Activated CD8-positive, alpha-beta memory T cell treated with anti-CD3 and anti-CD28 coated beads, Interleukin-2, amount 50 U/mL, for 4 hours (primary cell): ENCODE measurements at places on chromosomes 3 and 15.

DNA sequence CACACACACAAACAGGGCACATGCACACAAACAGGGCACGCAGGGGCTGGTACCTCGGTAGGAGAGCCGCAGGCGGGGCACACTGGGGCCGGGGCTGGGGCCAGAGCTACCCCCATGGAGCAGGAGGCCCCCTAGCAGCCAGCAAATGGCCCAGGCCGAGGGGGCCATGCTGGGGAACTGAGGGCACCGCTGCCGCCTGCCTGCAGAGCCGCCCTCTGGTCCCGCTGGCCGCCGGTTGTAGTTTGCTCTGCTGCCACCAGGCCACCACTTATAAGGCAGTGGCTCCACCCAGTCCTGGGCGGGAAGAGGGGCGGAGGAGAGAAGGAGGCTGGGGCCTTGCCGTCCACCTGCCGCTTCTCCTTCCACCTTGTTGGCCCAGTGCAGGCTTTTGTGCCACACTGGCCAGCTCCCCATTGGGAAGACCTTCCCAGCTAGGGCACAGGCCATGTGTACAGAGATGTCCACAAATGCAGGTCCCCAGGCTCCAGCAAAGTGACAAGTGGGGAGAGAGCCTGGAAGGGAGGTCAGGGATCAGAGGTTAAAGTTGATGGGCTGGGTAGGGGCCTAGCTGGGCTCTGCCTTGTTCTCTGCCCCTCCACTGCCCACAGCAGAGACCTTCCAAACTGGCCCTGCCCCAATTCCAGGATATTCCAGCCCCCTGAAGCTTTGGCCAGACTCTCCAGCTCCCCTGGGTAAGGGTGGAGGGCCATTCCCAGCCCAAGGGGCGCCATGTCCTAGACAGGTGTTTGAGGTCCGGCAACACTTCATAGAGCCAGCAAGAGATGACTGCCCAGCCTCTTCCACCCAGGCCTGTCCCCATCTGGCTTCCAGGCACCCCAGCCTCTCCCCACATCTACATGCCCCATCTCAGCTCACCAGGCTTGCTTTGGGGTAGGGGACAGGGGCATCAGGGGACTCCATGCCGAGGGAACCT, at the start of gene SEMA3G:
Gene SEMA3G, minus strand, starts transcription at position 244 of the 934 bp plus-strand sequence. Its CDS starts 76 bp downstream, at position 168.
- peak; percentile 61 for DNase-seq

GRCh38 chr3:152234657-152235375, 33.9 kb upstream of the MBNL1 start:
- no peak for DNase-seq

GRCh38 chr3:21694506-21694905, 56.5 kb downstream of the ZNF385D start:
- no peak for DNase-seq

DNA sequence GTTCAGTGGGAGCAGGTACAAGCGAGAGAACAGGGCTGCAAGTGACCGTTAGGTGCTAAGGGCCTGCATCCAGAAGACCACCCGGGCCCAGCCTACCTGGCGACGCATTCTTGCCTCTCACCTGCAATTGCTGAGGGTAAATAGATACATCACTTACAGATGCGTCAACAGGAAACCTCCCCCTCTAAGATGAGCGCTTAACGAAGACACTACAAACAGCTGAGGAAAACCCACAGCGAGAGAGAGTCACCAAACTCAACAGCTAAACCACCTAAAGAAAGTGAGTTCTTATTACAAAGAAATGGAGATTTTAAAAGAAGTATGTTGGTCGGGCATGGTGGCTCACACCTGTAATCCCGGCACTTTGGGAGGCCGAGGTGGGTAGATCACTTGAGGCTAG, 157.9 kb downstream of the CHSY1 start:
- DNase-seq = no peak

GRCh38 chr3:173857154-173857553, 459.6 kb downstream of the NLGN1 start:
- DNase-seq = no peak

DNA sequence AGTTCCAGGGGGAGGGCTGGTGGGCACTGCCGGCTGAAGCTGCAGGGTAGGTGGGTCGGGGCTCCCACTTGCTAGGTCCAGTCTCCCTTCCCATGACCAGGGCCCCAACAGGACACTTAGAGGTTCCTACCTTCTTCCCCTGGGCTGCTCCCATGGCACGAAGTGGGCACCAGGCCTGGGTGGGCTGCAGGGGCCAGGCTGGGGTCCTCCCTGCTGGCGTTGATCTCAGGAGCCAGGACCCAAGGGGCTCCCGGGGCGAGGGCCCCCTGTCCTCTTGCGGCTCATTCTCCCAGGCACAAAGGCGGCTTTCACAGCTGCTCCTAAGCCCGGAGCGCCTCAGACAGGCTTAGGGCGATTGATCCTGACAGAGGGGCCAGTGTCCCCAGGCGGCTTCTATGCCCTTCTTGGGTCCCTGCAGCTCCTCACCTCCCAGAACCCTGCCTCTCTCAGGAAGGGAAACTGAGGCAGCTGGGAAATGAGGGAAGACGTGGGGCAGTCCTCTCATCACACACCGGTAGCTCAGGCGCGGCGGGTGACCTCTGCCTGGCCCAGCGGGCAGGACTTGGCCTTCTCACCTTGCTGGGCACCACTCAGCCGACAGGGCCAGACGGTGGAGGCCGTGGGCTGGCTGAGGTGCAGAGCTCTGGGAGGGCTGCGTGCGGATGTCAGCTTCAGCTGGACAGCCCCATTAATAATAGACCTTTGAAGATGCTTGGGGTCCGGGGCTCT, 39.6 kb downstream of the FAM3D start:
- DNase-seq = no peak

- DNase-seq = no peak
Observed at GRCh38 chr15:83092309-83092976, 15.0 kb upstream of the TM6SF1 start.

- no peak for DNase-seq
Observed at GRCh38 chr3:14531856-14532395, 8.2 kb downstream of the GRIP2 start.

DNA sequence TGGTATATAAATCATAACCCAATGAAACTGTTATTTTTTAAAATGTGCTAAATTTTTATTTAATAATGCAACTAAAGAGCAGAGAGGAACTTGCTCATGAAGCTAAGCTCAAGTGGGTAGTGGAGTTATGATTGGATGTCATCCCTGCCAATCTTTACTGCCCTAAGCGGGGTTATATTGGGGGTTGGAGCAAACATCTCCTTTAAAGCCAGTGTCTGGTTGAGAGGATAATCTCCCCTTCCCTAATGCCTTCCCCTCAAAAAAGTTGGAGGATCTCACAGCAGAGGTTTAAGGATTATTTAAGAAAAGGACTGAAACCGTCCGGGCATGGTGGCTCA, 32.1 kb upstream of the CLASP2 start:
- no peak for DNase-seq

DNA sequence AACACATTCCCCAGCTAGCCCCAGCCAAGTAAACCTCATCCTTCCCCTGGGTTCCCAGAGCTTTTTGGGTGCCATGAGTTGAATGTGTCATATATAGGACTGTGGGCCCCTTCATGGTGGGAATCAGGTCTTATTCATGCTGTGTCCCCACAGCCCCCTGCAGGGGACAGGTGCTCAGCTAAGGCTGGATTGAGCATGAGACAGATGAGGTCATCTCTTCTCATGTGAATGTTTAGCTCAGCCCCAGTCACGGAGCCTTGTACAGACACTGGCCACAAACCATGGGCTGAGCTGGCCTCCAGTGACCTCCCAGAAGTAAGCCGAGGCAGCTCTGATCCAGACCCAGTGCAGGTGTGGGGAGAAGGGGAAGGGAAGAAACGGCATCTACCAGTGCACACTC, 70.7 kb downstream of the C3orf70 start:
- DNase-seq = no peak

DNA sequence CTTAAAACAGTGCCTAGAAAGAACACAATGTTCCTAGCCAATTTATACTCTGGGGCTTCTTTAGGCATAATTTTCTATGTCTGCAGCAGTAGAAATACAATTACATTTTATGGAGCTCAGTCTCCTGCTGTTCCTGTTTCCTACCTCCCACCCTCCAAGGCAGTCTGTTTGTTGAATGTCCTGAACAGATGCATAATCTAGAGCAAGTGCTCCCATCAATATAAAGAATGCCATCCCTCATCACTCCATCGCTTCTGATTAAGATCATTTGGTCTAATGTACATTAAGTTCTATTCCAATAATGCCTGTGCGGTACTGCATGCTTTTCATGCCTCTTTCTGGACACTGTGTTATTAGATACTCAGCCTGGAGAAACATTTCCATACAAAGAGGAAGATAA, 869.8 kb upstream of the CFAP20DC start:
- no peak for DNase-seq

GRCh38 chr3:14706096-14706495, 31.2 kb downstream of the C3orf20 start:
- no peak for DNase-seq

GRCh38 chr3:96931119-96931862, 116.9 kb downstream of the EPHA6 start:
- no peak for DNase-seq

GRCh38 chr15:50798684-50799083, 33.2 kb upstream of the SPPL2A start:
- DNase-seq = no peak

- DNase-seq = no peak
Observed at GRCh38 chr3:134772011-134772410, 23.0 kb upstream of the EPHB1 start.

DNA sequence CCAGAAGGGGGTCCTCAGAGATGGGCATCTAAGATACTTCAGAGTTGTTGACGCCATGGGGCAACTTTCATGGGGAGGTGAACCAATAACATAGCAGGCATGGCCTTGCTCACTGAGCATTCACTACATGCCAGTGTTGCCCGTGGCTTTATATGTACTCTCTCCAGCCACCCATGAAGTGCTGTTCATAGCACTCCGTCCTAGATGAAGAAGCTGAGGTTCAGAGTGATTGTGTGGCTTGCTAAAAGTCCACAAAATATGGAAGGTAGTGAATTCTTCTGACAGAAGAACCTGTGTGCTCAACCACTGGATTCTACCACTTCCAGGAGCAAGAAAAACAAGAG, 9.8 kb upstream of the SEMA4B start:
- DNase-seq = no peak

- DNase-seq = no peak
Observed at GRCh38 chr3:177898185-177898584, 638.1 kb upstream of the KCNMB2 start.

DNA sequence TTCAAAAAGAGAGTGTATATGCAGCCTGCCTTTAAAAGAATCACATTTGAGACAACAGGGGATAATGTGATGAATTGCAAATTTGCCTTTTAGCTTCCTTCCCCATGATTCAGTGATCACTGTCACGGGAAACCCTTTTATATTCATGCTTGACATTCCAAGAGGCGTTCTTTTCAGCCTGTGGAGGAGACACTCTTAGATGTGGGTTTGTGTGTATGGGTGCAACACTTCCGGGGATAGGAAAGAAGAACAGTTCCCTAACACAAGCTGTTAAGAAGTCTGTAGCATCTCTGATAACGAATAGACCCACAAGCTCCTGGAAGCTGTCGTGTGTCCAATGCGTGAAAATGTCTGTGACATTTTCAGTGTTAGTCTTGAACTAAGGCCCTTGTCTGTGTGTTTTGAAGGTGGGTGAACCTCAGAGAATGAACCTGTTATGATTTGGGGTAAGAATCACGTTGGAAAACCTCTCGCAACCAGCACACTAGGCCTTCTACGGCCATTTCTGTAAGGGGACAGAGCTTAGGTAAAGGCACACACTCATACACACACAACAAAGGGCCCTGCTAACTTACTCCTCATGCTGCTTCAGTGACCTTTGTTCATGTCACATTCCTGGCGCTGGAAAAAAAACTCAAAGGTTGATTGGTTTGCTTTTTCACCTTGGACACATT, 229.2 kb upstream of the ST8SIA2 start:
- DNase-seq = no peak

GRCh38 chr3:183313764-183314163, 60.7 kb downstream of the B3GNT5 start:
- DNase-seq = no peak

DNA sequence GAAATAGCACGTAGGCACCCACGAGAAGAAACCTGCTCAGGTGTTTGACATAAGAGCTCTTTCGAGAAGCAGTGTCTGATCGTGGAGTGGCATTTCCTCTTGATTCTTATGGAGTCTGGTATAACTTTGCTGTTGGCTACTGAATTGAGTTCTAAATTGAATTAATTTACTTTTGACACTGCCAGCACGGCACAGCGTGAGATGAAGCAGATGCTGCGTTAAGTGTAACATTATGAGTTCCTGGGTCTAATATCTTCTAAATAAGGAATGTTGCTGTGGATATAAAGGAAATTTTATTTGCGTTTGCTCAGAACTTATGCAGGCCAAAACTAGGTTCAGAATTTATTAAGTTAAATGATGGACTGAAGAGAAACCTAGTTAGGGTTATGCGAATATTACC, 919.9 kb downstream of the TUSC7 start:
- no peak for DNase-seq

DNA sequence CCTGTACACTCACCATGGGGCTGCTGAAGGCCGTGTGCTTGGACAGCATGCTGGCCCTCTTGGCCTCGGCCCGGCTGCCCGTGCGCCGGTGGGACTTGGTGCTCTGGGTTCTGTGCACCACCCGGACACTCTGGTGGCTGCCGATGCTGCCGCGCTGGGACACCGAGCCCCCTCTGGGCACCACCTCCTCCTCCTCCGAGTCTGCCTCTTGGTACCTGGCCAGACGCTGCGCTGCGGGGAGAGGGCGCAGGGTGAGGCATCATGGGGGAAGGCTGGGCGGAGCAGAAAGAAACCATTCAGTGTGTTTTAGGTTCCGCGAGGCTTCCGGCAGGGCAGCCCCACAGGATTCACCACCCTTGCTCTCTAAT, 145.0 kb downstream of the ATP10A start:
- DNase-seq = no peak

GRCh38 chr3:70646635-70647034, 334.2 kb upstream of the MDFIC2 start:
- no peak for DNase-seq

- DNase-seq = no peak
Observed at GRCh38 chr3:153080778-153081240, 81.2 kb upstream of the RAP2B start.

GRCh38 chr3:10189557-10190354, 25.0 kb downstream of the IRAK2 start:
- DNase-seq = no peak

DNA sequence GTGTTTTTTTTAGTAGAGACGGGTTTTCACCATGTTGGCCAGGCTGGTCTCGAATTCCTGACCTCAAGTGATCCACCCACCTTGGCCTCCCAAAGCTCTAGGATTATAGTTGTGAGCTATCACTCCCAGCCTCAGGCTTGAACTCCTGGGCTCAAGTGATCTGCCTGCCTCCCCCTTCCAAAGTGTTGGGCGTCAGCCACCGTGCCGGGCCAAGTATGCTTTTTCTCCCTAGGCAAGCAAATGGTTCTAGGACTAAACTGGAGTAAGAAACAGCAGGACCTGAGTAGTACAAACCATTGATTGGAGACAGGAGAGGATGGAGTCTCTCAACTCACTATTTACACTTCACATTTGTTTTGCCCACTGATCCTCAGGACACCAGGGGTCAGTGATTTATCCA, 4.6 kb upstream of the PTPN9 start:
- DNase-seq = no peak

GRCh38 chr3:30583973-30584372, 22.4 kb upstream of the TGFBR2 start:
- no peak for DNase-seq

GRCh38 chr3:42476225-42477125, 26.0 kb upstream of the VIPR1 start:
- no peak for DNase-seq

GRCh38 chr3:73072634-73073033, 11.2 kb downstream of the EBLN2 start:
- no peak for DNase-seq
